Spleen (tissue), 13 donors: ENCODE measurements at places on chromosomes 5 and 9. TPM values are rescaled to one million over a fixed set of nuclear protein-coding genes. Genes with fewer than 3 reads are reported as not detected.

Gene ZNF608
- 9.7 TPM for total RNA-seq

GRCh38 chr9:88663771-88664419 is 128.9 kb downstream of the NXNL2 start:
- no peaks in the 10 kb centered on the region for H3K27me3 ChIP-seq
- no peak for DNase-seq
- no peak overlapping the region for H3K27ac ChIP-seq
- H3K4me3 ChIP-seq: no peak overlapping the region
- no peaks in the 10 kb centered on the region for H3K36me3 ChIP-seq

DNA sequence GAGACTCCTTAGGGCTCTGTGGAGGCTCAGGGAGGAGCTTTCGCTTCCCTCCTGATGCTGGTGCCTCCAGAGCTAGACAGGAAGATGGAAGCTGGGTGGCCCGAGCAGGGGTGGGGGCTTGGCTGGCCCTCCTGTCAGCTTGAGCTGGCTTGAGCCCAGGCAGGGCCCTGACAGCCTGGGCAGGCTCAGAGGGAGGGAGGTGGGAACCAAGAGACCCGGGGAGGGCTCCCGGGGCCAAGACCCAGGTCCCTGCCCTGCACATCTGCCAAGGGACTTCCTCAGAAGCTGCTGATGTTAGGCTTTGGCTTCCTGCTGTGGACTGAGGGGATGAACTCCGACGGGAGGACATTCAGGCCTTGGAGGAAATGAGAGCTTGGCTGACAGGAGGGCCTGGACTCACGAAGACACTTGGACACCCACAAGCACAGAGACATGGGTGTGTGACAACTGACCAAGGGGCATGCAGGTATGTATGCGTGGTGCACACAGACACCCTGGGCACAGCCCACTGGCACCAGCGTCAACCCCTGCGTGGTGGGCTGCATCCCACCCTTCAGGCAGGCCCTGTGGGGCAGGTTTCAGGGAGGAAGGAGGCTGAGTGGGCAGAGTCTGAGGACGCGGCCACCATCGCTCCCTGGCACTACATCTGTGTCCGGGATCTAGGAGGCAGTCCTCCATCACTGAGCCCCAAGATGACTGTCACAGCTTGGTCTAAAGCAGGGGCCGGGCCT is 1.7 kb upstream of the LTC4S start:
- H3K4me1 ChIP-seq: peaks cover 39% of the 10 kb centered on the region
- H3K27me3 ChIP-seq: no peaks in the 10 kb centered on the region
- no peaks in the 10 kb centered on the region for H3K36me3 ChIP-seq

DNA sequence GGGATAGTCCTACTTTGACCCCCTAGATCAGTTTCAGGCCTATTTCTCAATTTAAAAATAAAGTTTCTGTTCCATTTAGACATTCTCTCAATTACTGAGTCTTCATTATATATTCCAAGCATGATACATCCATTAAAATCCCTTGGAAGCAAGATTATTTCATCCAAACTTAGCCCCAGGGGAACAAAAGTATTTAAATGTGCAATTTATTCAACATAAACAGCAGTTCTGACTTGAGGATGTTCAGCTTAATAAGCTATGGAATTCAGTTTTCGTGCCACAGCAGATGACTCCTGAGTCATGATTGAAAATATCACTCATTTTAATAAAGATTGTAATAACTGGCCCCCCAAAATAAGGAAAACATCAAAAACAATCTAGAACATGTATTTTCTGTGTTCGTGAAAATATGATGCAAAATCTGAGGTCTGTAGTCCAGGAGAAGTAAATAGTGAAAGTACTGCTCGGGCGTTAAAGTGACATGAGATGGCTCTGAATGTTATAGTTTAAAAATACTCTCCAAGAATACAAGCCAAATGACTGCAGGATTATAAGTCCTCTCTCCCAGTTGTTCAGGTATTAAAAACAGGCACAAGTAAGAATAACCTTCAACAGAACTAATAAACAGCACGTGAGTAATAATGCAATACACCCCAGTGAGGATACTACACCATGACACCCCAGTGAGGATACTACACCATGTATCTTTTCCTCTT is 67.1 kb downstream of the RETREG1 start:
- DNase-seq: no peak
- no peak overlapping the region for H3K27ac ChIP-seq
- H3K27me3 ChIP-seq: no peaks in the 10 kb centered on the region
- peaks cover 5% of the 10 kb centered on the region for H3K4me1 ChIP-seq

Gene LAMC3
- 40.9 TPM for total RNA-seq

GRCh38 chr5:131899686-131900085 is 45.8 kb downstream of the MEIKIN start:
- H3K27ac ChIP-seq: no peak overlapping the region
- H3K4me3 ChIP-seq: no peak overlapping the region
- H3K27me3 ChIP-seq: peaks cover 5% of the 10 kb centered on the region
- DNase-seq: no peak
- H3K4me1 ChIP-seq: no peaks in the 10 kb centered on the region

- H3K27me3 ChIP-seq: no peaks in the 10 kb centered on the region
- no peaks in the 10 kb centered on the region for H3K4me1 ChIP-seq
- no peak overlapping the region for H3K4me3 ChIP-seq
- DNase-seq: no peak
These were observed 1279.1 kb upstream of the WWC1 start for GRCh38 chr5:167012123-167013034.

Gene CNTFR
- 46.8 TPM for total RNA-seq

GRCh38 chr5:73823508-73823925 is 197.5 kb downstream of the ARHGEF28 start:
- H3K4me3 ChIP-seq: no peak overlapping the region
- H3K27ac ChIP-seq: no peak overlapping the region
- H3K27me3 ChIP-seq: no peaks in the 10 kb centered on the region
- no peak for DNase-seq

DNA sequence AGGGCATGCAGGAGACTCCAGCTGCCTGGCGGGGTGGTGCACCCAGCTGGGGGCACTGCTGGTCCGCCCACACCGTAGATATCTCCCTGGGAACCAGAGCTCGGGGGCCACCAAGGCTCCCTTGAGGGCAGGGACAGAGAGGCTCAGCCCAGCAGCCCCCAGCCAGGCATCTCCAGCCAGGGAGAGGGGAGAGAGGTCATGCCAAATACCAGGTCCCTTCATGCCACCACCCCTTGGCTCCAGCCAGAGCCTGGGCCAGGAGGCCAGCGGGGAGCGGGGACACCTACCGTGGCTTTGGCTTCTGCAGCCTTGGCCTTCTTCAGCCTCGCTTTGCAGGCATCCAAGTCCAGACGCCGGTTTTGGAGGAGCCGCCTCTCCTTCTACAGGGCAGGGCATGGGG is 14.0 kb downstream of the SH3GLB2 start:
- no peaks in the 10 kb centered on the region for H3K4me1 ChIP-seq
- H3K36me3 ChIP-seq: peaks cover 79% of the 10 kb centered on the region
- DNase-seq: no peak
- H3K27me3 ChIP-seq: no peaks in the 10 kb centered on the region

DNA sequence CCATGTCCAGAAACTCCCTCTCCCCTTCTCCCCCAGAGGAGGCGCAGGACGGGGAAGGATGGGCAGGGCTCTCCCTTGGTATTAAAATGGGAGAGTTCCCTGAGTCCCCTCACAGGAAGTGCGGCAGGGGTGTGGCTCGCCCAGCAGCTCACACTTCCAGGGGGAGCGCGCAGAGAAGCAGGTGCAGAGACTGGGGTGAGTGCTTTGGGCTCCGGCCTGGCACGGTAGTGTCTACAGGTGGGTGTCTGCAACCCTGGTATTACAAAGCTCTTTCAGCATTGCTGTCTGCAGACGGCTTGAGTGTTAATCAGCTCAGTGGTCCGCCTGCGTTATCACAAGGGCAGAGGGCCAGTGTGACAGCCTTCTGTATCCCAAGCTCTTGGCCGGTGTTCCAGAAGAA is 114.9 kb upstream of the FBXL7 start:
- H3K27ac ChIP-seq: no peak overlapping the region
- no peak for DNase-seq
- H3K4me3 ChIP-seq: no peak overlapping the region
- no peaks in the 10 kb centered on the region for H3K4me1 ChIP-seq
- no peaks in the 10 kb centered on the region for H3K36me3 ChIP-seq

Gene DROSHA
- 45.8 TPM for total RNA-seq

DNA sequence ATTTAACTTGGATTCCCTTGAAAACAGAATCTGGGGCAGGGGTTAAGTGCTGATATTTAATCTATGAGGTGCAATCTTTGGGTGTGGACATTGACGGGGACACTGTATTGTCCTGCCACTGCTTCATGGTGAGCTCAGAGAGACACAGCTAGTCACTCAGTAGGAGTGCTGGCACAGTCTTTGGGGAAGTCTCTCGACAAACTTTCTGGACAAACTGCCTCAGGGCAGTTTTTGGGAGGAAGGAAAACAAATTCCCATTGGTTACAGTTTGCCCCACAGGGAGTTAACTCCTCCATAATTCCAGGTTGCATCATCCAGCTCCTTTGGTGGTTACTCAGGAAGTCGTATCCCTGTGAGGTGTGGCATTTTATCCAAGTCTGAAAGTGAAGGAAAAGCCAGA is 17.9 kb downstream of the HNRNPK start:
- peaks cover 5% of the 10 kb centered on the region for H3K4me1 ChIP-seq
- no peak for DNase-seq
- H3K27me3 ChIP-seq: no peaks in the 10 kb centered on the region
- no peak overlapping the region for H3K27ac ChIP-seq
- H3K36me3 ChIP-seq: no peaks in the 10 kb centered on the region

GRCh38 chr9:131178926-131179325 is 53.5 kb downstream of the NUP214 start:
- H3K4me3 ChIP-seq: no peak overlapping the region
- DNase-seq: no peak
- no peaks in the 10 kb centered on the region for H3K36me3 ChIP-seq
- peaks cover 29% of the 10 kb centered on the region for H3K4me1 ChIP-seq
- H3K27me3 ChIP-seq: no peaks in the 10 kb centered on the region

- no peaks in the 10 kb centered on the region for H3K27me3 ChIP-seq
- no peak for DNase-seq
- H3K4me3 ChIP-seq: no peak overlapping the region
- H3K36me3 ChIP-seq: no peaks in the 10 kb centered on the region
- H3K4me1 ChIP-seq: no peaks in the 10 kb centered on the region
- no peak overlapping the region for H3K27ac ChIP-seq
These were observed 17.5 kb upstream of the JAK2 start for GRCh38 chr9:4967523-4967922.

Gene TEX10
- total RNA-seq: 23.1 TPM

Gene PCDHB10
- 0.74 TPM for total RNA-seq

Gene FOXI1
- total RNA-seq: not detected

GRCh38 chr9:72597601-72598000 is 76.2 kb downstream of the TMC1 start:
- H3K27me3 ChIP-seq: no peaks in the 10 kb centered on the region
- no peaks in the 10 kb centered on the region for H3K36me3 ChIP-seq
- H3K27ac ChIP-seq: no peak overlapping the region
- no peaks in the 10 kb centered on the region for H3K4me1 ChIP-seq
- no peak for DNase-seq
